ENCODE measurements at places on chromosomes 11 and 22.

- DNase-seq: no peak
Measured at GRCh38 chr11:11856638-11857037, 14.9 kb downstream of the USP47 start.

- DNase-seq: no peak
Measured at GRCh38 chr11:836700-837099, 3.9 kb downstream of the CD151 start.

DNA sequence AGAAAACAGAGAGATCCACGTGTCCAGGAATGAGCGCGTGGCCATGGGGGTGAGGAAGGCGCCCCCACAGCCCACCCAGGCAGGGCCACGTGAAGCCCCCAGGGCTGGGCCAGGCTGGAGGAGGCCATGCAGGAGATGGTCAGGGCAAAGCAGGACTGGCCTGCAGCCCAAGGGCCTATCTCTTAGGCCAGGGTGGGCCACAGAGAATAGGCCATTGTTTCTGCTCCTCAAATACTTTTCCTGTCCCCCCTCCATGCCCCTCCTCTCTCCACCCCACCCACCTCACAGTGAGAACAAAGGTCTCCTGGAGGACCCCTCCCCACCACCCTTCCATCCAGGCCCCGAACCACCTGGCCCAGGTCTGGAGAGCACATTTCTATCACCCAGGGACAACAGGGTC is 8.3 kb upstream of the CDC42EP1 start:
- DNase-seq: no peak

- DNase-seq: no peak
Measured at GRCh38 chr22:50367778-50368500, 24.8 kb downstream of the PPP6R2 start.

- no peak for DNase-seq
Measured at GRCh38 chr11:110059706-110060463, 33.3 kb upstream of the ZC3H12C start.

DNA sequence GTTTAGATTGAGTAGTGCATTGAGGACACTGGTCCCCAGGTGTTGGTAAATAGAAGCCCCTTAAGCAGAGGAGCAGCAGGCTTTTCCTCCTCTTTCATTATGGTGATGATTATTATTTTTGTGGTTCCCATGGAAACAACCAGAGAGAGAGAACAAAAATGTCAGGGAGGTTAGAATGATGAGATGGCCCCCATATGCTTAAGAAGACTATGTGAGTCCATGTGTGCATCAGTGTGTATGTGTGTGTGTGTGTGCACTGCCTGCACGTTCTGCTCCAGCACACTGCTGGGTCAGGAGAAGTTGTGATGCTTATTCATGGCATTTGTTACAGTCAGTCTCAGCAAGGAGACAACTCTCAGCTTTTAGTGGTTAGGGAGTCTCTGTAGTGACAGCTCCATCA is 724.2 kb downstream of the NTM start:
- no peak for DNase-seq

DNA sequence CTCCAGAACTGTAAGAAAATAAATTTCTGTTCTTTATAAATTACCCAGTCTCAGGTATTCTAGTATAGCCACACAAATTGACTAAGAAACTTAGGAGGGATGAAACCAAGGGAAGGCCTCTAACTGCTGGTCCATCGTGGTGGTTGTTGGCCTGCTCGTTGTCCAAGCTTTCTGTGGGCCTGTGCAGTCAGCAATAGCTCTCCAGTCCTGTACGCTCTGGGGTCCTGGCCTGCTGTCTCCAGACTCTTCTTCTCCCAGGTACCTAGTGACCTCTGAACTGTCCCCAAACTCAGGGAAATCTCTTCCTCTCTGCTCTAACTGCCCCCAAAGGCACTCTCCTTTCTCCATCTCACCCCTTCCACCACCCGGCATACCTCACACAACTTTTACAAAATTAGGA is 5.7 kb upstream of the VSIG10L2 start:
- DNase-seq: no peak

- no peak for DNase-seq
Measured at GRCh38 chr11:44638032-44638431, 72.6 kb downstream of the CD82 start.
